ENCODE measurements at places on chromosomes 4 and X.

- no peak for DNase-seq
Measured at GRCh38 chrX:33592396-33592795, 381.0 kb upstream of the DMD start.

GRCh38 chr4:5851637-5852301, 41.1 kb downstream of the CRMP1 start:
- no peak for DNase-seq

GRCh38 chr4:173135241-173135847, 33.3 kb upstream of the GALNT7 start:
- no peak for DNase-seq

DNA sequence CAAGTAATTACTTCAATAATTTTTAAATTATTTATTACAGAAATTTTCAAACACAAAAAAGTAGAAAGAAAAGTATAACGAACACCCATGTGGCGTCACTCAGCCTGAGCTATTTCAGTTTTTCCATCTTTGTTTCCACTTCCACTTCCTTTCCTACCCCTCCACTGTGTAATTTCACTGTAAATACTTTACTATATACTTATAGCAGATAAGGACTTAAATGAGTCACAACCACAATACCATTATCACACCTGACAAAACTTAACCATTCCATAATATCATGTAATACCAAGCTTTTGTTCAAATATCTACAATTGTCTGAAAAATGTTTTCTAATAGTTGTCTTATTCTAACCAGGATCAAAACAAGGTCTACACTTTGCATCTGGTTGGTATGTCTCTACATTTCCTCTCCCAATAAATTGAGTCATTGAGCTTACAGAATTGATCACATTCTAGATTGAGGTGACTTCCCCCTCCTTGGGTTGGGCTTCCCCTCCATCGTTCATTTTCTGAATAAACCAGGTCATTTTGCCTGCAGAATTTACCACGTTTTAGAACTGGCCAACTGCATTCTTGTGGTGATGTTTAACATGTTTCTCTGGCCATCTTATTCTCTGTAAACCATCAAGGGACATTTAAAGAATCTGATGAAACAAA, 48.7 kb downstream of the ATP10D start:
- DNase-seq: no peak

- peak; percentile 33 for DNase-seq
Measured at GRCh38 chrX:24231131-24231540, 81.6 kb downstream of the ZFX start.

GRCh38 chr4:140876615-140877364, 120.6 kb upstream of the TBC1D9 start:
- no peak for DNase-seq

- DNase-seq: no peak
Measured at GRCh38 chr4:11505221-11505971, 76.7 kb upstream of the HS3ST1 start.

All from HFF-Myc (cell line).